ENCODE measurements at places on chromosomes 5 and 9. TPM values are rescaled to one million over a fixed set of nuclear protein-coding genes. Genes with fewer than 3 reads are reported as not detected.

GRCh38 chr5:83724935-83725334 lies 4.3 kb upstream of the HAPLN1 start:
- no peak for DNase-seq

GRCh38 chr5:97534166-97534565 lies 351.1 kb upstream of the RIOK2 start:
- no peak for DNase-seq

GRCh38 chr5:33329891-33330290 lies 110.9 kb upstream of the TARS1 start:
- no peak for DNase-seq

DNA sequence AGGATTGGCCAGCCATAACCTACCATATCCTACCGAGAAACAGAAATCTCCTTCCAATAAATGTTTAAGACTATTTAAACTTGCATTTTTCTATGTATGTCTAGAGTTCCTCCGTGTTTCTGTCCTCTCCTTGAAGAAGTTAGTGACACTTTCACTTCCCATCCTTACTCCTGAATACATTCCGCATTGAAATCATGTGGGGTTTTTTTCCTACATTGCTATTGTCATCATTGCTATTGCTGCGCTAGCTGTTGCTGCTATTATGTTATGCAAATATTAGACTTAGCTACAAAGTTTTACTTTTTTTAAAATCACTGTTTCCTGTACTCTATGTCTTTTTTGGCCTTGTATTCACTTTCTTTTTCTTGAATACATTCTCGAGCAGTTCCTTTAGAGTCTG lies 83.3 kb upstream of the NEK6 start:
- DNase-seq: no peak

DNA sequence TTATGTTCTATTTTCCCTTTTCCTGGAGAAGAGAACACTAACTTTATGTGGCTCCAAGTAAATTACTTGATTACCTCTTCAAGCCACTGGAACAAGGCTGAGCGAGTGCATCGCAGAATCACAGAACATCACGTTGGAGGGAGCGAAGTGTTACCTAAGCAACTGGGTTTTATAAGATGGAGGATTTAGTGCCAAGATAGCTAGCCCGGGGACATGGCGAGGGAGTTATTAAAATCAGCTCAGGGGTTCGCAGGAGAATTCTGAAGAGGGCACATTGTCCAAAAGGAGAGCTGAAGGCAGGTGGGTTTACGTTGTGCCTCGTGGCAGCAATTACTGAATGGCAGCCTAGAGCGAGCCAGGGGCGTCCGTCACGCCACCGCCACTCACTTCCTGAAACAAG lies 563.2 kb upstream of the ADAMTS16 start:
- no peak for DNase-seq

- no peak for DNase-seq
Observed at GRCh38 chr5:132002757-132003156, 8.7 kb downstream of the ACSL6 start.

GRCh38 chr5:14675865-14676300 lies 11.4 kb downstream of the OTULIN start:
- no peak for DNase-seq

GRCh38 chr9:35691334-35691650 lies 1.6 kb upstream of the TPM2 start:
- no peak for DNase-seq

- DNase-seq: no peak
Observed at GRCh38 chr5:135040034-135040332, 6.0 kb upstream of the PITX1 start.

DNA sequence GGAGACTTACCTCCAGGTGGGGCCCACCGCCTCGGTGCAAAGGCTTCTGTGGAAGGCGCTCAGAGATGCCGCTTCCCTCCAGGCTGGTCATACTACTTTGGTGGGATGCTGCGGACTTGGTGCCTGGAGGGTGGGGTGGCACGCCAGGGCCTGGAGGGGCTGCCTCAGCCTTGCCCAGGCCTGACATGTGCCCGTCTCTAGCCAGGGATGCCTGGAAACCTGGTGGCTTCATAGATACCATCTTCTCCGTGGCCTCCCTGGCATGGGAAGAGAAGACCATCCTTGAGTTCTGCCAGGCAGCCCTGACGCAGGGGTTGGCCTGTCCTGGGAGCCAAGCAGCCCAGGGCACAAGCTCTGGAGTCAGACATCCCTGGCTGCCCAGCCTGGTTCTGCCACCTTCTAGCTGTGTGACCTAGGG lies 28.3 kb downstream of the ORM2 start:
- DNase-seq: no peak

DNA sequence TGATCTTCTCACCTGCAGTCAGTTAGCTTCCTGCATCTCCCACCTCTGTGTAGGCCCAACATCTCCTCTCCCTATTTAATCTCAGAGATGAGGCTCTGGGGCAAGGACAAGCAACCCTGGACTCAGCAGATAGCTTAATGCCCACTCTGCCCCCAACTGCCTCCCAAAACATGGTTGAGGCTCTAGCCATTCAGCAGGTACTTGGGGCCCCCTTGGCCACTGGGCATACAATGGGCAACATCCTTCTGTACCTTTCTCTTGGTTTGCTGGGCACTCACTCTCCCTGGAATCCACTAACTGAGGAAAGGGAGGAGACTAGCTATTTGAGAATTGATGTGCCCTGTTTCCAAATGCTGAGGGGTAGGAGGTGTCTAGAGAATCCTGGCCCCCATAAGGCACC lies 9.4 kb downstream of the IGIP start:
- DNase-seq: no peak

- DNase-seq: no peak
Observed at GRCh38 chr5:148177207-148177606, 8.9 kb downstream of the SPINK14 start.

GRCh38 chr5:145362266-145362665 lies 472.9 kb downstream of the PRELID2 start:
- no peak for DNase-seq

- no peak for DNase-seq
Observed at GRCh38 chr5:62256161-62257019, 49.6 kb upstream of the KIF2A start.

DNA sequence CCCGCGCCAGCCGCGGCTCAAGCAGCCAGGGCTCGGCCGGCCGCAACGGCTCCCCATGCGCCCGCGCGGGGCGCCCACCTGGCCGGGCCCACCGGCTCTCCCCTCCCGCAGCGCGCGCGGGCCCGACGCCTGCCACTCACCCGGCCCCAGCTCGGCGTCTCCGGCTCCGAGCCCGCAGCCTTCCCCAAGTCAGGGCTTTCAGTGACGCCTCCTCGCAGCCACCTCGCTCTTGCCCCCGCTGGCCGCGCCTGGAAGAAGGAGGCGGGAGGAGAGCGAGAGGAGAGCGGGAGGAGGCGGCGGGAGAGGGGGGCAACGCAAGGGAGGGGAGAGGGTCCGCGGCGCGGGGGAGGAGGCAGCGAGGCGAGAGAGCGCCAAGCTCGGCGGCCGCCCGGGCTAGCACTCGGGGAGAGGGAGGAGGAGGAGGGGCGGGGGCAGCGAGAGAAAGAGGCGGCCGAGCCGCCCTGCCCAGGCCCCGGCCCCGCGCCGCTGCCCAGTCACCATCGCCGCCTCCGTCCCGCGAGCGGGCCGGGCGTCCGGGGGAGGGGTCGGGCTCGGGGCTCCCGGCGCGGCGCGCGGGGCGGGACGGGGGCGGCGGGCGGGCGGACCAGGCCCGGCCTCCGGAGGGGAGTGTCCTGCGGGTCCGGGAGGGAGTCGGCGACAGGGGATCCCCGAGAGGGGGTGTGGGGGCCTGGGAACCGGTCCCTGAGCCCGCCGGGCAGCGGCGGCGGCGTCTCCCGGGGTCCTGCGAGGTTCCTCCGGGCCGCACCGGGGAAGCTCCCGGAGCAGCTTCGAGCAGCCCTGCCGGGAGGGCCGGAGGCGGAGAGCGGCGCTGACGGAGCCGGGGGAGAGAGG lies at the start of gene LHFPL2:
LHFPL2 (minus strand) TSS at position 414 of the 852 bp plus-strand sequence. CDS start 138,559 bp downstream, outside the sequence.
- DNase-seq: no peak

GRCh38 chr5:156395306-156395675 lies 68.3 kb downstream of the SGCD start:
- DNase-seq: no peak

DNA sequence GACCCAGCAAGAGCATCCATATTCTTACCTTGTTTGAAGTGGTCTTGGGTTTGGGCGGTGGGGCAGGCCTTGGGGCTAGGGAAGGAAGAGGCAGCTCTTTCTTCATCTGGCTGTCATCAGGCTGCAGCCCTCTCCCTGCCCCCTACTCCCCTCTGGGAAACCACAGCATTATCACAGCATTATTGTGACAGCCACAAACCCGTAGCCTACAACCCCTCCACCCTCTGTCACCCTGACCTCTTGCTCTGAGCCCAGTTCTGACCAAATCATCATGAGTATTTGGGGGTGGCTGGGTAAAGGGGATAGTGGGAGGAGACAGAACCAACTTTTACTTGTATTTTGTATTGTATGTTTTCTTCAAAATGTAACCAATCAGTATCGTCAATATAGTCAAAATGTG lies 94.3 kb upstream of the ARRDC3 start:
- DNase-seq: no peak

DNA sequence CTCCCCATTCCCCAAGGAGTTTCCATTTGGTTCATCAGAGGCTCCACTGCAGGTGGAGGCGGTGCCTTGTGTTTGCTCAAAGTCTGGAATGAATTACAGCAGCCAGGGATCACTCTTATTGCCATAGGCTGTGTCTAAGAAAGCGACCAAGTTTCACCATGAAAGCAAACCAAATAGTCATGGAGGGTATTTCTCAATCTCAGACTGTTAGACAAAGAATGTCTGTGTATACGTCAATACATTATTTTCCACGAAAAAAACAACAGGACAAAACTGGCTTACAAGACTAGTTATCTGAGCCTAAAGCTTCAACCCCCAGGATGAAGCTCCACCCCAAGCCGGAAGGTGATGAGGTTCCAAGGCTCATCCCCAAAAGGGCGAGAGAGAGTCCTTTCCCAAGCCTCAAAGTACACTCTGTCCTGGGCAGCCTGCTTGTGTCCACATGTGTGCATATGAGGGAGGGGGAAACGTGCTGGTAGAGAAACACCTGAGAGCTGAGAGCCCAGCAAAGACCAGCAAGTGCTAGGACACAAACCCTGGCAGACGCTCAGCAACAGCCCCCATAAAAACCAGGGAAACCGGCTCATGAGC lies 4.3 kb downstream of the B4GALT1 start:
- DNase-seq: no peak

Gene SAPCD2
- 3.5 TPM for total RNA-seq

Gene ST8SIA4
- total RNA-seq: 21.2 TPM

Gene CACNA1B
- total RNA-seq: 0.07 TPM

Gene MOB3B
- 1.3 TPM for total RNA-seq

Gene ZNF883
- 0.16 TPM for total RNA-seq

Gene SLC24A2
- total RNA-seq: not detected

Gene WNK2
- 2.6 TPM for total RNA-seq

Gene PROB1
- total RNA-seq: 3.3 TPM

Gene ASPN
- not detected for total RNA-seq

Gene PCDHB12
- total RNA-seq: not detected

Gene GZMA
- total RNA-seq: 3.3 TPM

Gene AGXT2
- not detected for total RNA-seq

Gene LMX1B
- total RNA-seq: not detected

All from activated naive CD4-positive, alpha-beta T cell treated with anti-CD3 and anti-CD28 coated beads, Interleukin-2, amount 50 U/mL, for 72 hours (primary cell).